G401 (cell line): ENCODE measurements at places on chromosomes 4 and X.

DNA sequence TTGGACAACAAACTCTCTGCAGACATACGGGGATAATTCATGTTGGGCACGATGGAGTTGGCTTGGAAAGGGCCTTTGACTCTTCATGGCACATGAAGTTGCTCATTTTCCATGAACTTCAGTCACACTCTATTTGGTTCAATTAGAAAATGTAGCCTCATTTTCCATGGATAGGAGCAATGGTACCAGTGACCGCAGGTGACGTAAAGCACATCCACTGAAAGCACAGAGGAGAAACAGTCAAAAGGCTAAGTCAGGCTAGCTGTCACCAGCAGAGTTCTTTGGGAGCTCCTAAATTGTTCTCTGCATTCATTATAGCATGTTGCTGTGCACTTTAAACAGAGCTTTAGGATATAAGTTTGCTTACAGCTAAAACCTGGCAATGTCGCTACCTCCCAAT lies 39.9 kb upstream of the MAP3K15 start:
- DNase-seq = no peak

DNA sequence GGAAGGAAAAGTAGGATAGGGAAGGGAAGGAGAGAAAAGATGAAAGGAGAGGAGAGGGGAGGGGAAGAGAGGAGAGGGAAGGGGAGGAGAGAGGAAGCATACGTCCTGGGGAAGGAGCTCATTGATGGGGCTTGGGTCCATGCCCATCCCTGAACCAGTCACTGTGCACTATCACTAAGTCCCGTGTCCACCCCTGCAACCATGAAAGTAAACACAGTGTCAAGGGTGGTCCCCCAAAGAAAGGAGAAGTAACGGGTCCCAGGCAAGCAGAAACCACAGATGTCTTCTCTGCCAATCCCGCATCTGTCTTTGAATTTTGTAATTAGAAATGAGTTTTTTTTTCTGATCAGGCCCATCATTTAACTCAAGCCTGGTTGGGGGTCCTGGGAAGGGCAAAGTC lies 55.2 kb downstream of the LGI2 start:
- peak; percentile 31 for DNase-seq

- no peak for DNase-seq
These were observed 90.7 kb downstream of the CDS1 start for GRCh38 chr4:84673475-84674240.

DNA sequence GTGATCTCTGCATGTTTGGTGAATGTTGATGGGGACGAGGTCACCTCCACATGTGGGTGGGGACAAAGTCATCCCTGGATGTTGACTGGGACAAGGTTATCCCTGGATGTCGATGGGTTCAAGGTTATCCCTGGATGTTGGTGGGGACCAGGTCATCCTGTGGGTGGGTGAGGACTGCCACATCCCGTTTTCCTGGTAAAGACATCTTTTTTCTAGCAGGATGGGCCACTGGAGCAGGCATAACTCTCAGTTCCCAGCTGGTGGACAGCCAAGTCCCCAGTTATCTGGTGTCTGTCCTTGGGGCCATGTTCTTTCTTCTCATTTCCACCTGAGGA lies 28.3 kb upstream of the PLCXD1 start:
- no peak for DNase-seq

- DNase-seq = no peak
These were observed 81.6 kb downstream of the MID1 start for GRCh38 chrX:10538831-10539230.

- DNase-seq = no peak
These were observed 15.6 kb downstream of the XAGE3 start for GRCh38 chrX:52852110-52852860.

DNA sequence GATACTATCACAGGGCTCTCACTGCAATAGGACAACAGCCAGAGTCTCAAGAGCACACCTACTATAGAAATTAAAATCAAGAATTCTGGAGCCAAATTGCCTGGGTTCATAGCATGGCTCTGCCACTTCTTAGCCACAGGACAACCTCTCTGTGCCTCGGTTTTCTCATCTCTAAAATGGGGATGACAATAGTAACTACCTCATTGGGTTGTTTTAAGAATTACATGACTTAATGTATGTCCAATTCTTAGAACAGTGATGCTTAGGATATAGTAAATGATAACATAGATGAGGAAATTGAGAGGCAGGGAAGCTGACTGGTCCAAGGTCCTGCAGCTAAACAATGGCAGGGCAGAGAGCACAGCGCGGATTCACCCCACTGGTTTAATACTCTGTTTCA lies 11.0 kb upstream of the ODAPH start:
- DNase-seq = no peak

- no peak for DNase-seq
These were observed 9.5 kb downstream of the IDS start for GRCh38 chrX:149495573-149496071.

GRCh38 chrX:130715299-130715698 lies 187.7 kb downstream of the ENOX2 start:
- no peak for DNase-seq
